NCI-H526 (cell line): ENCODE measurements at places on chromosomes 6 and 20.

GRCh38 chr6:91387290-91388059 lies 800.6 kb upstream of the MAP3K7 start:
- DNase-seq = no peak

- no peak for DNase-seq
These were observed 7.1 kb upstream of the MYLK2 start for GRCh38 chr20:31811796-31812728.

DNA sequence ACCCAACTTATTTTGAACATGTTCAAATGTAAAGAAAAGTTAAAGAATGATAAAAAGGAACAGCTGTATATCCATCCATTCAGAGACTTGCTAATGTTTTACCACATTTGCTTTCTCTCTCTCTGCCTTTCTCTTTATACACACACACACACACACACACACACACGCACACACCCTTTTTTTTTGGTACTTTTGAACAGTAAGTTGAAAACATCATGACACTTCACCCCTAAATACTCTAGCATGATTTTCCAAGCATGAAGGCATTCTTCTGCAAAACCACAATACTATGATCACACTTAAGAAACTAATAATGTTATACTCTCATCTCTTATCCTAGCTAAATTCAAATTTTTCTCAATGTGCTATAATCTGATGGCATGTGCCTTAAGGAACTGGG lies 192.3 kb downstream of the UTRN start:
- DNase-seq = no peak

GRCh38 chr6:47733879-47734558 lies 35.6 kb downstream of the ADGRF4 start:
- peak; percentile 63 for DNase-seq

DNA sequence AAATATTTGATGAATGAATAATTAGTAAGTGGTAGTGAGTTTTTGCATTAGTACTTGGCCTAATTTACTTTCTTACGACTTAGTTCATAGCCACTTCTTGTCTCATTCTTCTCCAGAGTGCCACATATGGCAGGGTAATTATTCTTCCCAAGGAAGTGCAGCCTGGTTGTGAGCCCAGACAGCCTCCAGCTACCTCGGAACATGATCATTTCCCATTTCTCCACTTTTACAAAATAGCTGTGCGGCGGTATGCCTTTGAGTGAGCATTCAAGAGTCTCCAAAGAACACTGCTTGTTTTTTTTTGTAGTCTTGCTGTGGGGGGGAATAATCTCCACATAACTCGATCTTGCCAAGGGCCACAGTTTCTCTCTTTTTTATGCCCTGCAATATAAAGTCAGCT lies 765.0 kb downstream of the HDGFL1 start:
- no peak for DNase-seq

- no peak for DNase-seq
These were observed 88.3 kb downstream of the SH3BGRL2 start for GRCh38 chr6:79719248-79719960.

- no peak for DNase-seq
These were observed 32.4 kb downstream of the SLC16A10 start for GRCh38 chr6:111119571-111120329.

DNA sequence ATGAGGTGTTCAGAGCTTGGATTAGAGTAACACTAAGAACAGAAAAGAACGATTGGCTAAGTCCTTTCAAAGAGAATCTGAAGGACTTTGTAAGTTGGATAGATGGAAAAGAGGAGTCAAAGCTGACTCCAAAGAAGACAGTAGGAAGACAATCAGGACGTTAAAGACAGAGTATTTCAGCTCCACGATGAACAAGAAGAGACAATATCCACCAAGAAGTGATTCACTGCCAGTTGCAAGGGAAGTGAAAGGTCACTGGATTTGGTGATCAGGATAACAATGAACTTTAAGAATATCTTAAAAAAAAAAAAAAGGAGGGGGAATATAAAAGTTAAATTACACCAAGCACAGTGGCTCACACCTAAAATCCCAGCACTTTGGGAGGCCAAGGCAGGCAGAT lies 17.9 kb downstream of the REPS1 start:
- no peak for DNase-seq

DNA sequence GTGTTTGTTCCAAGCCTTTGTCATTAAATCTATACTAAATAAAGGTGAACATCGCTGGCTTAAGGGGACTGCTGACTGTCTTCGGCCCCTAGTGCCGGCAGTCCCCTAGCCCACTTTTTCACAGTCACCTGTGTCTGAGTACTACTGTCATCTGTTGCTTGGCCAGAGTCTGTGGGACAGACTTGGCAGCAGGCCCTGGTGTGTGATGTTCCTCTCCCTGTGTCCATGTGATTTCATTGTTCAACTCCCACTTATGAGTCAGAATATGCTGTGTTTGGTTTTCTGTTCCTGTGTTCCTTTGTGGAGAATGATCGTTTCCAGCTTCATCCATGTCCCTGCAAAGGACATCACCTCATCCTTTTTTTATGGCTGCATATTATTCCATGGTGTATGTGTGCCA lies 133.4 kb downstream of the HAO1 start:
- no peak for DNase-seq

DNA sequence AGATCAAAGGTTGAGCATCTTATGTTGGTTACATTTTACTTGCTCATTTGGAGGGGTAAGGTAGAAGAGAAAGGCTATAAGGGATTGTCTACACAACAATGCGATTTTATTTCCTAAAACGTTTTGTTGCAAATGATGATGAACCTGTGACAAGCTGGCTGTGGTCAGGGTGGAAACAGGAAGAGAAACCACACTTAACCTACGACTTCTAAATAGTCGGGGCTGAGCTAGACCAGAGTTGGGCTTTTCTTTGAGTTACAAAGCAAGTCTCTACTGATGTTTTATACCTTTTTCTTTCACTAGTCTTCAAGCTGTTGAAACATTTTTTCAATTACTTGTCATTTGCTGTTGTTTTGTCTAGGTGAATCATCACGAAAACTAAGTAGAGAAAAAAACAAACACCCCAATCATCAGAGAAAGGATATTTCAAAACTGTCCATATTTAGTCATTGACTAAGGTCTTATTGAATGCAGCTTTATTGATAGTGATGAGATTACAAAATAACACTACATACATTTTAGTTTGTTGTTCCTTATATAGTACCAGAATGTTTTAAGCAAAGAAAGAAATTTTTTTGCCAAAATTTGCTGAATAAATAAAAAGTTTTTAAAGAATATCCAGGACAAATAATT lies 18.0 kb downstream of the KLHL31 start:
- DNase-seq = no peak

DNA sequence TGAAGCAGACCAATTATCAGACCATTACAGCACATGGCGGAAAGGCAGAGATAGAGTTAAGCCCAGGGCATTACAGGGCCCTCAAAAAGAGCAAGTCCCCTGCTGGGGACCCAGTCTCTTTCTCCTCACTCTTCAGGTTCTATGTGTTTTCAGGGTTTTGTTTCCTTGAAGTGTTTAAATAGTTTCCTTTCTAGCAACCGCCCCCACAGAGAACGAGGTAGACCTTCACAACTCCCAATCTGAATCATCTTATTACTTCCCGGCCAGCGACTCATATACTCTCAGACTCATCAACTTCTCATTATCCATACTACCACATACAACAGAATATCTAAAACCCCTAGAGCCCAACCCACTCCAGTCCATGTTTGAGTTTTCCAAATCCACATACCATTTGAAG lies 526.6 kb upstream of the ARID1B start:
- no peak for DNase-seq

- DNase-seq = no peak
These were observed 104.7 kb upstream of the TMEM170B start for GRCh38 chr6:11432713-11433450.

GRCh38 chr20:20780127-20780824 lies 67.8 kb upstream of the RALGAPA2 start:
- DNase-seq = peak; percentile 35

DNA sequence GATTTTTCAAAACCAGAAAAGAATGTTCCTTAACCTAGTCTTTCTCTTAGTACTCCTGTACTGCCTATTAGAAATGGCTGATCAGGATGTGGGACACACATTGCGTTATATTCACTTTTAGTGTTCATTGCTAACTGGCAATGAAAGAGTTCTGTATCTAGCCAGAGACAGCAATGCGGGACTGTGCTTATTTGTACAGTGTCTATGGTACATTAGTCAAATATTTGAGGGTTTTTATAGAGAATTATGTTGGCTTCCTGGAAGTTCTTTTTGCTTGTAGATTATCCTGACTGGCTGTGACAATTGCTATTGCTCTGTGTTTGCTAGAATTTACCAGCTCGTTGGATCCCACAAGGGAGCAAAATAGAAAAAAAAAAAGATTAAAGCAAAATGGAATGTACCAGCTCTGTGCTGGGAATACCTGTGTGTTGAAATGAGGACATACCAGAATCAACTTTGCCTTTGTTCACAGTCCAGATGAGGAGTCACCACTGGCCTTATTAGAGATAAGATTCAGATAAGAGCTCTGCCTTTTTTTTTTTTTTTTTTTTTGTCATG lies 22.4 kb upstream of the IFNGR1 start:
- DNase-seq = no peak

- peak; percentile 79 for DNase-seq
These were observed 121.8 kb downstream of the SASH1 start for GRCh38 chr6:148464319-148465010.

DNA sequence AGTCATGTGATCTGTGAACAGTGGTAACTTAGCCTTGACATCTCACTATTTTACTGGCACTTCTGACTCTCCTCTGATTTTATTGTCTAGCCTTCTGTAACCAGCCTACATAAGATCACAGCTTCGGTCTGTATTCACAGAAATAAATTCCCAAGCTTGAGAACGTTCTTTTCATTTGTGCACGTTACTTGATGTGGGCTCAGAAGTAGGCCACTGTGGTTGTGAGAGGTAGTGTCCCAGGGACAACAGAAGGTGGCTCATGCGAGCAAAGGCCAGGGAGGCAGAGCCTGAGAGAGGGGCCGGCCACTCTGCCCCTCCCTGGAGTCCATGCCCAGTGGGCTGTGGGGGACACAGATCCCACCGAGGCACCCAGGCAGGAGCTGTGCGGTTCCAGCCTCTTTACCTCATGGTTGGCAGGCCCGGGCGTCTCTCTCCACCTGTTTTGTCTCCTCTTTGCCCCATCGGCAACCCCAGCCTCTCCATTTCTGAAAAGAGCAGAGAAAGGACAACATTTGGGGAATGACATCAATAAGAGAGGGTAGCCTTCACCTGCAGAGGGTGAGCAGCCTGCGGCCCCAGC lies 207.5 kb upstream of the CST7 start:
- no peak for DNase-seq

DNA sequence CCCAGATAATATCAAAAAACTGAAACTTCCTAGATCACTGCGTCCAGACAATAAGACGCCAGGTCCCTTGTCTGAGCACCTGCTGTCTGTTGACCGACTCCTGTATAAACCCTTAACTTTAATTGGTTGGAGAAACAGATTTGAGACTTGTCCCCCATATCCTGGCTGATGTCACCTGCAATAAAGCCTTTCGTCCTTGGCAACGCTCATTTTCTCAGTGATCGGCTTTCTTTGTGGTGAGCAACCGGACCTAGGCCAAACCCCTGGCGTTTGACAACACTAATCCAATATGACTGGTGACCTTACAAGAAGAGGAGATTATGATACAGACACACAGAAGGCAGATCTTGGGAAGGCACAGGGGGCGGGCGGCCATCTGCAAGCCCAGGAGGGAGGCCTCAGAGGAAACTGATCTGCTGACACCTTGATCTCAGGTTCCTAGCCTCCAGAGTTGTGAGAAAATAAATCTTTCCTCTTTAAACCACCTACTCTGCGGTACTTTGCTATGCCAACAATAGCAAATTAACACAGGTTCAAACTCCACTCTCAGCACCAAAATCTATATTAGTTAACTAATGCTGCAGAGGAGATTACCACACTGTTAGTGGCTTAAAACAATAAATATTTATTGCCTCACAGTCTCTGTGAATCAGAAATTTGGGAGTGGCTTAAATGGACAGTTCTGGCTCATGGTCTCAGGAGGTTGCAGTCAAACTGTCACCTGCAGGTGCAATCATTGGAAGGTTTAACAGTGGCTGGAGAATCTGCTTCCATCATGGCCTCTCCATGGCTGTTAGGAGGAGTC lies 178.7 kb downstream of the OTOR start:
- no peak for DNase-seq

DNA sequence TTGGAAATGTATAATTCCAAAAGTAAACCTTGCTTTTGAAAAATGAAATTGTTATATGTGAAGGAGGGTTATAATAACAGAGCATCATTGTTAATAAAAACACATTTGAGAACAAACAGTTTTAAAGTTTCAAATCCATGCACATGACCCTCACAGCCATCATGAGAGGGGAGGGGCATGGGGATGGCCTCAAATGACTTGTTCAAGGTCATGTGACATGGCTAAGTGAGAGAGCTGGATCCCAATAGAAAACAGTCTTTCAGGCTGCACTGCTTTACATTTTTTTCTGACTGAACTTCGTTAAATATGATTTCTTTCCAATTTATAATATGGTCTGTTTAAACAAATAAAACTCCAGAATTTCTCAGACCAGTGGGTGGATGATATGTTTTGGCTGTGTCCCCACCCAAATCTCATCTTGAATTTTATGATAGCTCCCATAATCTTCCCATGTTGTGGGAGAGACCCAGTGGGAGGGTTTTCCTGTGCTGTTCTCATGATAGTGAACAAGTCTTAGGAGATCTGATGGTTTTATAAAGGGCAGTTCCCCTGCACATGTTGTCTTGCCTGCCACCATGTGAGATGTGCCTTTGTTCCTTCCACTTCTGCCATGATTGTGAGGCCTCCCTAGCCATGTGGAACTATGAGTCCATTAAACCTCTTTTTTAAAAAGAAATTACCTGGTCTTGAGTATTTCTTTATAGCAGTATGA lies 66.0 kb downstream of the DTD1 start:
- DNase-seq = no peak

- peak; percentile 32 for DNase-seq
These were observed 804 bp downstream of the C6orf141 start for GRCh38 chr6:49551078-49551865.

DNA sequence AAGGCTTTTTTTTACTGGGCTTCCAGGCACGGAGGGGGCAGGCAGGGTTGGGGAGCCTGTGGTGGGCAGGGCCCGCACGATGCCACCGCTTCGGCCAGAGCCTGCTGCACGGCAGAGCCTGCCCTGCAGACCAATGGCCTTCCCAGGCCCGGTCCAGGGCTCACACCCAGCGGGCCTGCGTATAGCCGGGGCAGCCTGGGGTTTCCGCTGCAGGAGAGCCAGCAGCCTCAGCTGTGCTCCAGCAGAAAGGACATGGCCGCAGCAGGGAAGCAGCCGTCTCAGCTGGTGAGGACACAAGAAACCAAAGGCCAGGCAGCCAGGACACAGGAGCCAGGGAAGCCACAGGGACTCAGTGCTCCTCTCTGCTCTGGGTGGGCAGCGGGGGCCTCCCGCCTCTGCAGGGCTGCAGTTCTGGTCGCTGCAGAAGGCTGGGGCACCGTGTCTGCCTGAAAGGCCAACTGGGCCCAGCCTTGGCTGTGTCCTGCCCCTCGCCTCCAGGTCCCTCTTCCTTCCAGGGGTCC lies 90.6 kb downstream of the TTLL2 start:
- no peak for DNase-seq

DNA sequence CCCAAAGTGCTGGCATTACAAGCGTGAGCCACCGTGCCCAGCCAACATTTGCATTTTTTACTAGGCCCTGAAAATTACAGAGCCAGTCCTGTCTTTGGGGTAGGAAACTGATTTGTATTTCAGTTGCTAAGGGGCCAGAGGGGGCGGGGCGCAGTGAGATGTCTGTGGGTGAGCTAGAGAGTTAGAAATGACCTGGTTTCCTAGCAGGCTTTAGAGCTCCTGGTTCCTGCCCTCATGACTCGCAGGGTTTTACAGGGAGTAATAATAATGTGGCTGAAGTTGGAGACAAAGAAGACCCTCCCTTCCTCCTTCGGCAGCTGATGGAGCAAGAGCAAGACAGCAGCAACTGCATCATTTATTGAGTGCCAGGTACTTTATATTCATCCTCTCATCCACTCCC lies 131.5 kb downstream of the TFAP2C start:
- DNase-seq = peak; percentile 61

GRCh38 chr6:144155529-144155928 lies 5.2 kb downstream of the STX11 start:
- no peak for DNase-seq
